ENCODE measurements at places on chromosomes 2 and 18. TPM values are rescaled to one million over a fixed set of nuclear protein-coding genes. Genes with fewer than 3 reads are reported as not detected.
A peak's percentile ranks its signal among the peaks of the same experiment; 100 is the strongest.

DNA sequence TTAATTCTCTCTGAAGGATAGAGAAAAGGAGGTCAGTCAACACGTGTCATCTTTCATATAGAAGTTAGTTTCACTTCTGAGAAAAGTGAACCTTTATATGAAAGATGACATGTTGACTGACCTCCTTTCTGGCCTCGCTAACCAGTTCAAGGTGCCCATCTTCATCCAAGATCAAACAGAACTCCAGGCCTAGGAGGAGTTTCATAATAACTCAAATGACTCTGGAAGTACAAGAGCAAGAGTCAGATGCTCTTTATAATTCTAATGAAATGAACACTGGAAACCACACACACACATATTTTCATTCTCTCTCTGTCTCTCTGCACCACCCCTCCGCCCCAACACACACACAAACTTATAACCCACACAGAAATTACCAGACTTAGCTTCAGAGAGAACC, 16.3 kb downstream of the ANKRD44 start:
- H3K4me1 ChIP-seq, result peaks cover 94% of the 10 kb centered on the region
- peak overlapping the region; percentile 100 for H3K4me3 ChIP-seq
- DNase-seq, result peak; percentile 61
- H3K27ac ChIP-seq, result peak overlapping the region; percentile 100
- H3K36me3 ChIP-seq, result peaks cover 28% of the 10 kb centered on the region

DNA sequence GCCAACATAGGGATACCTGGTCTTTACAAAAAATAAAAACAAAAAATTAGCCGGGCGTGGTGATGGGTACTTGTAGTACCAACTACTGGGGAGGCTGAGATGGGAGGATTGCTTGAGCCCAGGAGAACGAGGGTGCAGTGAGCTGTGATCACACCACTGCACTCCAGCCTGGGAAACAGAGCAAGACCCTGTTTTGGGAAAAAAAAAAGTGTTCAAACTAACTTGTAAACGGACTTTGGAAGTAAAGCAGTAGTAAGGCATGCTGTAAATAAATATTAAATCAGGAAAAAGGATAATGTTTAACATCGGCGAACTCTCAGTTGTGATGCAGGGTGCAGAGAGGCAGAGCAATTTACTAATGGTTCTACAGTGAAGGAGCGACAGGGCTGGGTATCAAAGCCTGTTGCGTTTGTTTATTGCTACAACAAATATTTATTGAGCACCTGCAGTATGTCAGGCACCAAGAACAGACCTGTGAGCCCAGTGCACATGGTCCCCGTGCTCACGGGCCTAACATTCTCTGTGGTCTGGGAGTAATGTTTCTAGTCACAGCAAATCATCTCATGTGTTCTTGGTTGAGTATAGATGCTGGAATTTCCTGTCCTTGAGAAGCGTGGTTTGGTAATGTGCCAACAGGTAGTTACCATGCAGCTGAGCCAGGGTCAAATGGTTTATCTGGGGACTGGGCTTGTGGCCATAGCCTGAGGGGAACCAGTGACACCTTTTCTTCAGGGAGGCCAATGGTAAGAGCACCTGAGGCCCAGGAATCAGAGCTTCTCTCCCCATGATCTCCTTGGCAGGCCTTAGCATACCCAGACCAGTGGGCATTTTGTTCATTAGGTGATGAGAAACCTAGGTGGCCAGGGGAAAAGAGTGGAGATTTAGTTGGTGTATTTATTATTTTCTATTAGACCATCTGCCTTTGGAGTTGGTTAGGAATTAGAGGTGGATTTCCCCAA, 27.9 kb upstream of the GREB1 start:
- H3K4me3 ChIP-seq, result no peak overlapping the region
- peaks cover 14% of the 10 kb centered on the region for H3K27me3 ChIP-seq
- DNase-seq, result no peak
- no peak overlapping the region for H3K27ac ChIP-seq
- H3K36me3 ChIP-seq, result peaks cover 2% of the 10 kb centered on the region

- peak overlapping the region; percentile 47 for H3K4me3 ChIP-seq
- H3K27ac ChIP-seq, result no peak overlapping the region
- no peaks in the 10 kb centered on the region for H3K27me3 ChIP-seq
- no peak for DNase-seq
Measured at GRCh38 chr2:8545695-8546611, 135.9 kb upstream of the ID2 start.

Gene ITPRID2
- total RNA-seq, result 60.1 TPM

DNA sequence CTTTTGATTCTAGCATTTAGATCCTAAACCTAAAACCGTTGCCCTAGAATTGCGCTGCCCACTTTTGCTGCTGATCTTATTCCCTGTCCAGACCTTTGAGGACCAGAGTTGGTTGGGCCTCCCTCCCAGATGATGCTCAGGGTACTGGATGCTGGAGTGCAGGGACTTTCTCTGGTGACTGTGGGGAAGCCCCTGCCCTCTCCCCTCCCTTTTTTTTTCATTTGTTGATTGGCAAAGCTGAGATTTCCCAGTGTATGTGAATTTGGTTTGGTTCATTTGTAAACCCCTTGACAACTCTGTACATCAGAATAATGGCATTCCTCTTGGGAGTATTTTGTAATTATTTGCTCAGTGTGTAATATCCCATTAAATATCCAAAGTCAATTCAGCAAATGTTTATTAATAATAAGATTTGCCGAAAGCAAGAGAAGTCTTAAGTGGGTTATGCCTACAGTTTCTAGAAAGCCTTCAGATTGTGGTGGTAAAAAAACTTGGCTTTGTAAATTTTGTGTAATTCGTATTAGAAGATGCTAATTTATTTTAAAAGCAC, 28.3 kb downstream of the RAB31 start:
- no peaks in the 10 kb centered on the region for H3K4me1 ChIP-seq
- H3K27ac ChIP-seq, result no peak overlapping the region
- no peak overlapping the region for H3K4me3 ChIP-seq
- no peak for DNase-seq

DNA sequence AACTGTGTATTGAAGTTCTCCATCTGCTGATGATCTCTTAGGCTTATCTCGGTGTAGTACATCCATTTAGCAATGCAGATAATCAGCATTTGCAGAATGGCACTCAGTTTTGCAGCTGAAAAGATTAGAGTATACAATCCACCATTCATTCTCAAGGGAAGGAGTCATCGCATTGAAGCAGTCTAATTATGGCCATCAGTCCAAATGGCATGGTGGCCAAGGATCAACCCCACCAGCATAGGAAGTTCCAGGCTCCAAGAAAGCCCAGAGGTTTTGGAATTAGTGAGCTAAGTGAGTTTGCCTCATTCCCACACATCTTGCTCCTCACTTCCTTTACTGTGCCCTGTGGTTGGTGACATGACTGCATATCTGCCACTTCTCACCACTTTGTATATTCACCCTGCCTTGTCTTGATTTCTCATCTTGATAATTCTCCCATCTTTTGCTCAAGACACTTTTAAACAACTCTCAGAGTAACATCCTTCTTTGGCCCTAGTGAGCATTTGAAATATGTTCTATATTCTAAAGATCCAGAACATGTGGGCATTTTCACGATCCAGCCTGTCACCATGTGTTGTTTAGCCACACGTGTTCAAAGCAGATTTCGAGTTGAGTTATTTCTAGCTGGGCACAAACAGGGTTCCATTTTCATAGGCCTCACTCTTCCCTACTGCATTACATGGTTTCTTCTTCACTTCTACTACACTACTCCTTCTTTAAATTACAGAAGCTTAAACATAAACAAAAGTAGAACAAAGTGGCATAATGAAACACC, 1119.8 kb downstream of the TSN start:
- no peak overlapping the region for H3K4me3 ChIP-seq
- H3K27ac ChIP-seq, result no peak overlapping the region
- H3K36me3 ChIP-seq, result no peaks in the 10 kb centered on the region
- no peaks in the 10 kb centered on the region for H3K27me3 ChIP-seq
- no peaks in the 10 kb centered on the region for H3K4me1 ChIP-seq

Gene TRIM54
- not detected for total RNA-seq

Gene ANKRD62
- not detected for total RNA-seq

- no peak for DNase-seq
- H3K27me3 ChIP-seq, result no peaks in the 10 kb centered on the region
- H3K36me3 ChIP-seq, result no peaks in the 10 kb centered on the region
- no peak overlapping the region for H3K4me3 ChIP-seq
- no peak overlapping the region for H3K27ac ChIP-seq
- no peaks in the 10 kb centered on the region for H3K4me1 ChIP-seq
Measured at GRCh38 chr2:137937246-137937645, 27.0 kb upstream of the HNMT start.

GRCh38 chr2:44817256-44817655, 124.2 kb upstream of the SIX3 start:
- no peak overlapping the region for H3K27ac ChIP-seq
- no peaks in the 10 kb centered on the region for H3K4me1 ChIP-seq
- no peak overlapping the region for H3K4me3 ChIP-seq
- peaks cover 52% of the 10 kb centered on the region for H3K27me3 ChIP-seq

DNA sequence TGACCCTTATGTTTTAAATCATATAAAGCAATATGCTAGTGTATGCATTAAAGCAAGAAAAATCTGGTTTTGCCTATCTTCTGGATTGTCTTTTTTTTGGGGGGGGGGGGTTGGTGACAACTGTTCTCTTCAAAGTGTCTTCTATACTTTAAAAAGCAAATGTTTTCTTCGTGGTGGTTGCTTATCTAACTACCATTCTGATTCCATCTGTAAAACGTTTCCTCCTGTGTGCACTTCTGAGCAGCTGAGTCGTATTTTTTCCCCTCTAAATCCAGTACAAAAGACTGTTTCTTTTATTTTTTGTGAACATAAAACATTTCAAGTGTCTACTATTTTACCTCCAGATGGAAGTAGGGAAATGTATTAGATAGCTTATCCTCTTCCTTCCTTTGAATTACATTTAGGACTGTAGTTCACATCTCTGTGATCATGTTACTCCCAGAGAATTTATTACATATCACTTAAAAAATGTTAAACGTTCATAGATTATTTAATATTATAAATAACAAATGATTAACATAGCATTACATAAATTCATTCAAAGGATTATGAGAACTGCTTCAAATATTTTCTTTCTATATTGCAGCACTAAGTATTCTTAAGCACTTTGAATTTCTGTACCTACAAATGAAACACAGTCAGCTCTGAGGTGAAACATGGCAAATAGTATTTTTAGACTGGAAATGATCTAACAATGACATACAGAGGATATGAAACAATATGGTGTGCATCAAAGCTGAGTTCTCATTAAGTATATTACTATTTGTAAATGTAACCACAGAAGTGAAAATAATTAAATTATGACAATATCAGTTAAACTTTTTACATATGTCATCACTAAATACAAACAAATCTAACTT, 56.4 kb downstream of the SCN3A start:
- no peak overlapping the region for H3K4me3 ChIP-seq
- no peaks in the 10 kb centered on the region for H3K36me3 ChIP-seq
- H3K4me1 ChIP-seq, result peaks cover 7% of the 10 kb centered on the region
- no peak for DNase-seq
- no peak overlapping the region for H3K27ac ChIP-seq

GRCh38 chr2:150528861-150529801, 41.7 kb upstream of the RND3 start:
- H3K27ac ChIP-seq, result no peak overlapping the region
- no peaks in the 10 kb centered on the region for H3K4me1 ChIP-seq
- no peak for DNase-seq
- no peak overlapping the region for H3K4me3 ChIP-seq
- no peaks in the 10 kb centered on the region for H3K36me3 ChIP-seq

- DNase-seq, result no peak
- H3K36me3 ChIP-seq, result peaks cover 8% of the 10 kb centered on the region
- H3K27me3 ChIP-seq, result no peaks in the 10 kb centered on the region
- no peak overlapping the region for H3K27ac ChIP-seq
Measured at GRCh38 chr2:234352270-234352669, 144.6 kb downstream of the ARL4C start.

- H3K4me1 ChIP-seq, result no peaks in the 10 kb centered on the region
- no peaks in the 10 kb centered on the region for H3K36me3 ChIP-seq
- DNase-seq, result no peak
Measured at GRCh38 chr2:54916637-54917036, 133.6 kb downstream of the RTN4 start.

DNA sequence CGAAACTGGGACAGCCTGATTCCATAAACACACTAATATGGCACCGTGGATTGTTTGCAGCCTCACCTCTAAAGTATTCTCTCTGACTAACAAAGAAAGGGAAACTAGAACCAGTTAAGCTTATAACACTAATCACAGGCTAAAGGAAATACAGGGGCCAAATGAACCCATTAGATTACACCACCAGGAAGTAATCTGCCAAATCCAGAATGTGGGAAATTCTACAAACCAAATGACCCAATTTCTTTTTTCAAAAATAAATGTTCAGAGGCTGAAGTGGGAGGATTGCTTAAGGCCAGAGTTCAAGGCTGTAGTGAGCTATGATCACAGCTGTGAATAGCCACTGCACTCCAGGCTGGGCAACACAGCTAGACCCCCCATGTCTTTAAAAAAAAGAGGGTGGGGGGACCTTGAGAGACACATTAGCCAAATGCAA, 1.5 kb upstream of the MPPE1 start:
- peak overlapping the region; percentile 94 for H3K27ac ChIP-seq
- peaks cover 24% of the 10 kb centered on the region for H3K4me1 ChIP-seq
- DNase-seq, result no peak

Gene FOXD4L1
- total RNA-seq, result not detected

DNA sequence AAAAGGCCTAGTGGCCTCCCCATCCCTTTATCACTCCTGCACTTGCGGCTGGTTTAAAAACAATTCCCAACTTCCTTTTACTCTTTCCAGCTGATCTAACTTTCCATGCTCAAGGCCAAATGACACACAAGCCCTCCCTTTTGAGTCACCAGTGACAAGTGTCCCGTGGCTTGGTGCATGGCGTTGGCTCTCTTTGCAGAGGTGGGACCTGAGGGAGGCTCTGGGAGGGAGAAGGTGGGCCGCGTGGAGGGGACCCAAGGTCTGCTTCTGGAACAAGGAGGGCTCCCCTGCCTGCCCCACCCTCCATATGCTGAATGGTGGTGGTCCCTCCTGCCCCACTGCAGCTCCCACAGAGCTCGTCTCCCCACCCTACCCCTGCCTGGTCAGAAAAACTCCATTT, 30.8 kb upstream of the HPCAL1 start:
- H3K4me1 ChIP-seq, result peaks cover 9% of the 10 kb centered on the region
- no peaks in the 10 kb centered on the region for H3K27me3 ChIP-seq
- H3K27ac ChIP-seq, result no peak overlapping the region
- no peaks in the 10 kb centered on the region for H3K36me3 ChIP-seq

DNA sequence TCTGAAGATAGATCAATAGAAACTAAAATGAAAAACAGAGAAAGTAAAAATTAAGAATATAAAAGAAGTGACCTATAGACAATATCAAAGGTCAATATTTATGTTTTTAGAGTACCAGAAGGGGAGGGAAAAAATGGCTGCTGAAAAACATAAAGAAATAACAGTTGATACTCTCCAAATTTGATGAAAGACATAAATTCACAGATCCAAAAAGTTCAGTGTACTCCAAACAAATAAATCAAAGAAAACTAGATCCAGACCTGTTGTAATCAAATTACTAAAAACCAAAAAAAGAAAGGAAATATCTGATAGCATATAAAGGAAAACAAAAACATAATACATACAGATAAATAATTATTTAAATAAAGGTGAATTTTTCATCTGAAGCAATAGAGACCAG, 1689.1 kb upstream of the TMEFF2 start:
- no peak for DNase-seq
- no peak overlapping the region for H3K4me3 ChIP-seq
- no peaks in the 10 kb centered on the region for H3K36me3 ChIP-seq
- H3K4me1 ChIP-seq, result no peaks in the 10 kb centered on the region
- H3K27ac ChIP-seq, result no peak overlapping the region

Gene SERPINB4
- total RNA-seq, result not detected

GRCh38 chr2:136116151-136116812, 1.7 kb downstream of the CXCR4 start:
- peaks cover 38% of the 10 kb centered on the region for H3K36me3 ChIP-seq
- peaks cover 64% of the 10 kb centered on the region for H3K4me1 ChIP-seq
- peak overlapping the region; percentile 95 for H3K4me3 ChIP-seq
- peaks cover 9% of the 10 kb centered on the region for H3K27me3 ChIP-seq
- peak overlapping the region; percentile 80 for H3K27ac ChIP-seq
